ENCODE measurements at places on chromosomes 11 and 22.

- DNase-seq = no peak
Measured at GRCh38 chr11:86999859-87000753, 37.6 kb upstream of the TMEM135 start.

GRCh38 chr11:91786097-91786496 lies 438.5 kb upstream of the FAT3 start:
- no peak for DNase-seq

DNA sequence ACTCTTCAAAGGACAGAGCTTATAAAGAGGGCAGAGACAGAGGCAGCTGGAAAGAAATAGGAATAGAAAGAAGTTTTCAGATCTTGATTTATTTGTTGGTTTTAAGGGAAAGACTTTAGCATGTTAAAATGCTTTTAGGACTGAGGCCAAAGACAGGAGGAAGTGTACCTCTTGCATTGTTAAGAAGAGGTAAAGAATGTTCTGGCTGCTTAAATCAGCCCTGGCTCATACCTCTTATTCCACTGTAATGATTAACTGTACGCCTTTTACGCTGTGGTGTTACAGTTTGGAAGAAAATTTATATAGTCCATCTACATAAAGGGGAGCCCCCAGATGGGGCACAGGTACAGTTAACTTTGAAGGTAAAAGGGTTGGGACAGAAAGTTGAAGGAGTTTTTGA lies 10.1 kb upstream of the MPZL2 start:
- no peak for DNase-seq

- DNase-seq = no peak
Measured at GRCh38 chr11:29629286-29629685, 387.5 kb downstream of the KCNA4 start.

DNA sequence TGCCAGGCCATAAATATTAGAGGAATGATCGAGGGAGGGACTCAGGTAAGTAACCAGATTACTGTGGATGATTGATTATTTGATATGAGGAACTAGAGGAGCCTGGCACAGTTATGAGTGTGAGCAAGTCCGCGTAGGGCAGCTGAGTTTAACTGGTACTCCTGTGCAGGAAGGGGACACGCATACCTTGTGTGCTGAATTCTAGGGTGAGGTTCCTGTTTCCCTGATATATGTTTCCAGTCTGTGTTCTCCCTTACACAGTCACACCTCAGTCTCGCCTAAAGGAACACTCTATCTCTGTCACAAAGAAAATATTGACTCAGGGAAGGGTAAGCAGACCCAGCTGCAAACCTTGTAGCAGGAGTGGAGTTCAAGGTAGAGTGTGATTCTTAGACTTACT lies 17.4 kb downstream of the SGSM3 start:
- no peak for DNase-seq

- DNase-seq = peak; percentile 58
Measured at GRCh38 chr11:68342459-68343158, 30.2 kb downstream of the LRP5 start.

DNA sequence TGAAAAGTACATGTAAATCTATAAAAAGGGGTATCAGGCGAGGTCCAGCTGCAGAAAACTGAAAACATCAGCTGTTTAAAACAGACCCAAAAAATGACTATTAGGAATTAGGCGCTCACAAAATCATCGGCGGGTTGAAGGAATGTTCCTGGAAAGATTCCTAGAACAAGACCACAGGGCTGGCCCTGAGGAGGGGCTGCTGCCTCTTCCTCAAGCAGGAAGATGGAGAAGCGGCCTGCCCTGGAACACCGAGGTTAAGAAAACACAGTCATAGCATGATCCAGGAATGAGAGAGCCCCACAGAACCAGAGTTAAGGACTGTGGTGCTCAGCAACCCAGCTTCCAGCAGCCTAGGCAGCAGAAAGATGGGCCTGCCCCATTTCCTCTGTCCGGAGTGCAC lies 78.4 kb downstream of the C11orf91 start:
- DNase-seq = no peak

DNA sequence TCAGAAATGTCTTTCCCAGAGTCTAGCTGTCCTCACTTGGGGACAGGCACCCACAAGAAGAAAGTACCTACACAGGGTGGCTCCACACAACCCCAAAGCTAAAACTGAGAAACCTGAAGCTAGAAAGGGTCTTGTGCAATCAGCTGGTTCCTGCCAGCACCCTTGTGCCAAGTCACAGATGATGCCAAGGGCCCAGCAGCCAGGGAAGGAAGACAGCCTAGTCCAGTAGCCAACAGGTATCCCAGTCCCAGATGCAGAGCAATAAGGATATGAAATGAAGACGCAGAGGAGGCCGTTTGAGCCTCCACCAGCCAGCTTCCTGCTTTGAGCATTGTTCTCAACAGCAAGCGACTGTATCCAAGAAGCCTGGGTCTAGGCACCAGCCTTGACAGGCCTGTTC lies 6.1 kb downstream of the PLEKHA7 start:
- DNase-seq = no peak

DNA sequence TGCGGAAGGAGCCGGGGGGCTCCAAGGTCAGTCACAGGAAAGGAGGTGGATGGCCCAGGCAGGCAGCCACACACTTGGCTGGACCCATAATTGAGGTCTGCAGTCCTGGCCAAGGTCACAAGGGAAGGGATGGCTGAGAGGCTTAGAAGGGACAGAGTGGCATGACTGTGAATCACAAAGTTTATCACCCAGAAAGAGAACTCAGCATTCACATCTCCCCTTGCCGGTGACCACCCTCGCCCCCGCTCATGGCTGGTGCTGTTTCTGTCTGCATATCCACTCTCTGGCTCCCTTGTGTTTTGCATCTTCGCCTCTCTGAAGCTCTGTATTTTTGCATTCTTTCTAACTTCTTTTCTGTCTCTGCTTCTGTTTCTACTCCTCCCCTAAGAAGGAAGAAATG lies 117.5 kb downstream of the FEZ1 start:
- no peak for DNase-seq

GRCh38 chr11:68468217-68468828 lies 7.8 kb downstream of the PPP6R3 start:
- no peak for DNase-seq

DNA sequence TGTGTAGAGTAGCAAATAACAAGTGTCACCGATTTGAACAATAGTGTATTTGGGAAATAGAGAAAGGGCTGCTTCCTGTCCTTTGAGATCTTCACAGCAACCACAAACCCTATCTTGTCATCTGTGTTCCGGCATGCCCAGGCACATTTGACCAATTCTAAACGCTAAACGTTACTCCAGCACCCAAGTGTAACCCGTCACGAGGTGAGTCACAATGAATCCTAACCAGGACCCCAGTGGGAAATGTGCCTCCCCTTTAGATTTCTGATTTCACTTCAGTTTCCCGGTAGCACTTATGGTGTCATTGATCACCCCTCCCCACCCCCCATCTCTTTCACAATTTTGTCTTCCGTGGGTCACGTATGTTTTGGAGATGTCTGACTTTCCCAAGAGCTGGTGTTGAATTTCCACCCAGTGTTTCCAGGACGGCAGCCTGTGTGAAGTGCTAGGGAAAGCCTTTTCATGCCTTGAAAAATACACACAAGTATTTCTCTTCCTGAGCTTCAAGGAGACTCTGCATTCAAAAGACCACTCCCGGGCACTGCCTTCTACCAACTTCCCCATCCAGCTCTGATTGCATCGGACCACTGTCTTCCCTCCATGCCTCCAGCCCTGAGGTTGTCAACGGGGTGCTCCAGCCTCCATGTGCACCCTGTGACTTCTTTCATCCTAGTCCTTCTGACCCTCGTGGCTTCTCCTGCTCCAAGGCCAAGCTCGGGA lies 10.5 kb upstream of the C11orf24 start:
- no peak for DNase-seq

- DNase-seq = no peak
Measured at GRCh38 chr11:9535189-9535781, 38.2 kb upstream of the WEE1 start.

GRCh38 chr11:77503006-77503405 lies 29.1 kb upstream of the PAK1 start:
- DNase-seq = no peak

DNA sequence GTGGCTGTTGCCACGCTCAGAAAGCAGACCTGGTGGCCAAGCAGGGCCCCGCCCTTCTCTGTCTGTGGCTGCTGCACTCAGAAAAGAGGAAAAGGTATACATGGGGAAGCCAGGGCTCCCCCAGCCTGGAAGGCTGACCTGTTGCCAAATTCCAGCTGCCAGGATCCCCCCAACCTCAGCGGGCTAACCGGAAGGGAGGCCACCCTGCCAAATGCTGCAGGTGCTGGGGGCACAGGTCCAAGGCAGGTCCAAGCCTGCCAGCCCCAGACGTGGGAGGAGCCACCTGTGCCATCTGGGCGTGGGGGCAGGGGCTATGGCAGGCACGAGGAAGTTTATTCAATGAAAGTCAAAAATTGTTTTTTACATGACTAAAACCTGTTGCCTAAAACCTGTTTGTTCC lies 2.6 kb downstream of the NPTXR start:
- no peak for DNase-seq

- DNase-seq = no peak
Measured at GRCh38 chr22:30235687-30236170, 10.8 kb downstream of the LIF start.

DNA sequence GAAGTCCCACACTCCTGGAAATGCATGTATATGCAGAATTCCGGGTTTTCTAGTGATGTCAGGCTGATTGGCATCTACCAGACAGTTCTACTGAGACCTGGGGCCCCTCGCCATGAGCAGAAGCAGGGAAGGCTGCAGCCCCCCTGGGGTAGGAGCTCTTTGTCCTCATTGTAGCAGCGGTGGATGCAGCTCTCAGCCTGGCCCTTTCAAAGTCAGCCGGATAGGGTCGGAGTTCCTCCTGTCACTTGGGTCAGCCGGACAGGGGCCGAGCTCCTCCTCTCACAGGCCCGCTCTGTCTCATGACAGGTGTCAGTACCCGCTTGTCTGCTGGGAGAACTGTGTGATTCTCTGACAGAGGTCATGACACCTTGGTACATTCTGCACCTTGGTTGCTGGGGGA lies 30.0 kb downstream of the MRGPRD start:
- no peak for DNase-seq

DNA sequence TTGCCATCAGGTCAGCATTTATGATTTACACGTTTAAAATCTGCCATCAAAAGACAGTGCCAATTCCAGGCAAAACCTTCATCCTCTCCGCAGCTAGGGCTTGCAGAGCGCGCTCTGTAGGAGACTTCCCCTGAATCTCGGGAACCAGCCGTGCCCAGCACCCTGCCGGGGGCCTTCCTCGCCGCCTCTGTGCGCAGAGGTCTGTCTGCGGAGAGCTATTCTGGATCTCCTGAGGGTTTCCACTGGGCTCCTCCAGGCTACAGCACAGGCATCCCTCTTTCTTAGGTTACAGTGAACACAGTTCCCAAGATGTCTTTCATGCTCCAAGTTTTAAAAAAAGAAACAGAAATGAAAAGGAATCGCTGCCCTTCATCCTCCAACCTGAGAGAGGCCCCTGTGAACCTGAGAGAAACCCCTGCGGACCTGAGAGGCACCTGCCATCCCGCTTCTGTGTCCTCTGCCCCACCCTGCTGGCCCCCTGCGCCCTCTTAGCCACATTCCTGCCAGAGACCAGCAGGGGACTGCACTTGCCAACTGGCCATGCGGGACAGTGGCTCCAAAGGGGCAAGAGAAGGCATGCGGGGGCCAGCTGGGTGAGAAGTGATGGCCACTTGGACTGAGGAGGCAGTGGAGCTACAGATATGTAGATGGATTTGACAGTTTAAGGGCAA lies 16.1 kb downstream of the TP53AIP1 start:
- DNase-seq = no peak

DNA sequence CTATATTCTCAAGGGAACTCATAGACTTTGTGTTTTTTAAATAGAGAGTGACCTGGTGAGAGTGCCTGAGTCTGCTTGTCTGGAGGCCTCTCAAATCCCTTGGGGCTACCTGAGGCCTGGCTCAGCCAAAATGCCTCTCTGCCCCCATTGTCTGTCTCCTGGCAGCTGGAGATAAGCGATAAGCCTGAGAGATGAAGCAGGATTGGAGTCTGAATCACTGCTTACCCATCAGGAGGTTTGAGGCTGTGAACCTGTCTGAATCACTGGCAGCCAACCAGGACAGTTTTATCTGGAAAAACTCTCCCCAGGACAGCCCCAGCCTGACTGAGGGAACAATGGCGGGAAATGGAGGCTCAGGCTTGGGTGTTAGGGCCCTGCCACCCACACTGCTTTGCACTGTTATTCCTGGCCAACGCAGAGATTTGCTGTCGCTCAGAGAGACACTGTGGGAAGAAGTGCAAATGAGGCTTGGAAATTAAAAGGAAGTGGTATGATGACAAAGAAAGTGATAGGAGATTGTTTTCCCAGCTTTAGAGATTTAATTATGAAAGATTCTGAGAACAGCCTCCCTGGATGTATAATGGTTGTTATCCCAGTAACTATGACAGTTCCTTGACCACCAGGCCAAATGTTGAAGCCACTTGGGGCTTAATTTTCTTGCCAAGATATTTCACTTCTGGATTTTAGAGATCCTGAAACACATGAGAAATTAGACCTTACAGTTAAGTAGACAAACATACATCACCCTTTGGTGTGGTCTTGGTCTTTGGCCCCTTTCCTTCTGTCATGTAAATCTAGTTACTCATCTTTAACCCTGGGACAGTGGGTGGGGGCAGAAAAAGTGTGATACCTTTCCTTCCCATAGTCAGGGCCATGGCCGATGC lies 102.1 kb downstream of the RASSF10 start:
- no peak for DNase-seq

DNA sequence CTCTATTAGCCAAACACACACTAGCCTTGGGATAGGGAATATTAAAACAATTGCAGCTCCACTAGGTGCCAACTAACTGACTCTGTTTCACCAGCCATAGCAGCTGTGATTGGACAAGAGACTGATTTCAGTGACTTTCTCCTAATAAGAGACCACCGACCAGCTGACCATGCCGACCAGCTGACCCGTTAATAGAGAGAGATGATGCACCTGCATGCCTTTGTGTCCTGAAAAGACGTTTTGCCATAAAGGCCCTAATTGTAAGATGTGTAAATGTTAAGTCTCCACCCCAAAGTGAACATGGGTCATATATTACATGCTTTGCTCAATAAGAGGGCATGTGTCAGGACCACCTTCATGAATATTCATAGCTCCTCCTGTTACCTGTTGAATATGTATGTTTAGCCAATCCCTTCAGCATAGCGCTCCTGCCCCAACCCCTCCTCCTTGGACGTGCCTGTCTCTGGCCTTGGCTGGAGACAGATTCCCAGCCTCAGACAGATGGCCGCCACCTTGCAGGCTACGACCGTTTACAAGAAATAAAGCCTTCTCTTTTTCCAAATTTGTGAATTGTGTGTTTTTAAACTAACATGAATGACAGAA lies 1.3 kb upstream of the NADSYN1 start:
- DNase-seq = no peak

GRCh38 chr11:109512680-109513079 lies 90.7 kb downstream of the C11orf87 start:
- no peak for DNase-seq

GRCh38 chr22:50469377-50470305 lies 5.2 kb downstream of the SBF1 start:
- no peak for DNase-seq

- DNase-seq = no peak
Measured at GRCh38 chr11:45025716-45026492, 75.2 kb upstream of the TP53I11 start.

All from renal cortex interstitium (tissue), 15 donors.